ENCODE measurements at places on chromosomes 2 and 18.

DNA sequence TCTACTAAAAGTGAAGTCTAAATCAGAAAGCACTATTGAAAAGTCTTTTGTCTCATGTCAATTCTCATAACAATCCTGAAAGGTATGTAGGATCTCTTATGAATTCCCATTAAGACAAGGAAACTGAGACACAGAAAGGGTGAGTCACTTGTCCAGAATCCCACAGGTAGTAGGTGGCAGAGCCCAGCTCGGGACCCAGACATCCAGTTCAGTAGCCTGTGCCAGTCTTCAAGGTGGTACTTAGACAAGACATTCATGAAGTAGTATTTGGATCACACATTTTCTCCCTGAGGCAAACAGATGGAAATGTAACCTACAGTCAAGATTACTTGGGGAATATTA, 14.8 kb upstream of the PARD3B start:
- DNase-seq: no peak

GRCh38 chr2:82675186-82675585, 1783.9 kb downstream of the SUCLG1 start:
- no peak for DNase-seq

DNA sequence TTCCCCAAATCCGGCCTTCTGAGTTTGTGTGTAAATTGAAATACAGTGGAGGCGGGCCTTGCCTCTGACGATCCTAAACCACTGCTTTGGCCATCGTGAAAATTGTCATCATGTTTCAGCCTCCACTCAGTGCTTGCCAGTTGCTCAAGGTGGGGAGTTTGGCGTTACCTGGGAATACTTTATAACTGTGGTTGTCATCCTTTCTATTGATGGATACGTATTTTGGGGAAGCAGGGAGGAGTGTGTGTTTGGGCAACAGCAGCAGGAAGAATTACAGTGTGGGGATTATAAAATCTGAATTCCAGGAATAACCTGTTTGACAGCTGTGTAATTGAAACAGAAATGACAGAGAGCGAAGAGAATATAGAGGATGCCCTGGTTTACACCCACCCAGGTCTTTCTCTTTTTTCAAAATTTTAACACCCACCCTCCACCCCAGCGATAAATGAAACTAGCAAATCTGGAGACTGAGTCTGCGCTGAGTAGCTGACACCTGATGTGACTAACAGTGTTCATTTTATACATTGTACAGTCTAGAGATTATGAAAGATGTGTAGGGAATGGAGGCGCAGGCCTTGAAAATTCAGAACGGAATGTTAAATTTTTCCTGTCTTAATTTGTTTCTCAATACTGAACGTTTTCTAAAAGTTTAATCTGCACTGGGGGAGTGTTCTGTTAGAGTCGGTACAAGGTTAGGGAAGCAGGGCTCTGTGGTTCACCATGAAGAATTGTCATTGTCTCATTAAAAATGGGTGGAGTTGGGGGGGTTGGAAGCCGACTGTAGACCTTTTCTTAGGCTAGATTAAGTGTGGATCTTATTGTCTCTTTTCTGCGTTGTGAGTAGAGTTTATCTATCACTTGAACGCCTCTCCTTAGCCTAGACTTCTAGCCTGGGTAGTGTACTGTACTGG, 1.6 kb downstream of the MAP4K4 start:
- DNase-seq: no peak

GRCh38 chr2:18899725-18900124, 310.4 kb upstream of the NT5C1B start:
- no peak for DNase-seq

GRCh38 chr2:3651691-3652648, 6.0 kb upstream of the ALLC start:
- DNase-seq: no peak

DNA sequence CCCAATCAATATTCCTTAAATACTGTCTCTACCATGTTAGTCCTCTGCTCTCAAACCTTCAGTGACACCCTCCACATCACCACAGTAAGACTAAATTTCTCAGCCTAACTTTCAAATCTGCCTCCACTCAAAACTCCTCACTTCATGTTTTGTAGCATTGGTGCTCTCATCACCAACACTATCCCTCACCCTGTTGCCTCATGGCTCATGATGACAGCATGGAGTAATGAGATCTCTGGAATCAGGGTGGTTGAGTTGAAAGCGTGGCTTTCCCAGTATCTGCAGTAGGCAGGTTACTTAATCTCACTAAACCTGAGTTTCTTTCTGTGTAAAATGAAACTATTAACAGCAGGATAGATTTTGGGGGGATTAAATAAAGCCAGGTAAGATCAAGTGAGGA, 621.4 kb downstream of the NYAP2 start:
- DNase-seq: no peak

GRCh38 chr2:19362094-19362754, 3.8 kb upstream of the OSR1 start:
- no peak for DNase-seq

DNA sequence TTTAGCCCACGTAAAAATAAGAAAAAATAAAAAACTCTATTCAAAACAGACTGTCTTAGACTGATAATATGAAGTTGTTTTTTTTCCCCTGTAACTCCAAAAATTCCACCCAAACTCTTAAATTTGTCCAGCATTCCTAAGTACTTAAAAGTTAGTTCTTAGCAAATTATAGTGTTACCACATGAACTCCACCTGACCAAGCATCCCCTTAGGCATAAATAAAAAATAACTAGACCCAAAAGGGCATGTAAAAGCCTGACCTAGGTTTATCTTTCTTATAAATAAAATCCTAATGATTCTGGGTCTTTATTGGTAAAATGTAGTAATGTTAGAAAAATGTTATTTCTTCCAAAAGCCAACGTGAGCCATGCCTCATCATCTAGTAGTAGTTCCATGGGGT, 54.3 kb downstream of the TTC21B start:
- no peak for DNase-seq
